Activated T-cell treated with anti-CD3 and anti-CD28 coated beads, Interleukin-2, amount 50 U/mL, for 72 hours (primary cell): ENCODE measurements at places on chromosomes 7 and 10. TPM values are rescaled to one million over a fixed set of nuclear protein-coding genes. Genes with fewer than 3 reads are reported as not detected.

DNA sequence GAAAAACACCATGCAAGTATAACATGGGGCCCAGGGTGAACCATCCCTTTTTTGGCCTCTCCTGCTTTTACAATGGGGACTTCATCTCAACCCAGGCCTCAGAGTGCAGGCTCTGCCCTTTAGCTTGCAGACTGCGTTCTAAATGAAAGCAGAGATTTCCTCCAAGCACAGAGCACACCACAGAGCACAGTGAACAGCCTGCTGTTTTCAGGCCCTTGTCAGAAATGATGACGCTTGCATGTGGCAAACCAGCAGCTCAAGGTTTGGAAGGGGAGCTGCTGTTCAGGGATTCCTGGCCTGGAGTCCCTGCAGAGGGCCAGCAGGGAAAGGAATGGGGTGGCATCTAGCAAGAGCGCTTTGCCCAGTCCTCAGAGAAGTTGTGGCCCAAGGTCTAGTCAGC is 167.3 kb upstream of the CDCA7L start:
- peaks cover 12% of the 10 kb centered on the region for H3K4me1 ChIP-seq
- no peak for DNase-seq
- peaks cover 7% of the 10 kb centered on the region for H3K27me3 ChIP-seq
- no peak overlapping the region for H3K27ac ChIP-seq
- no peaks in the 10 kb centered on the region for H3K36me3 ChIP-seq

- H3K36me3 ChIP-seq, result peaks cover 4% of the 10 kb centered on the region
- H3K27me3 ChIP-seq, result no peaks in the 10 kb centered on the region
- peak overlapping the region; percentile 98 for H3K27ac ChIP-seq
- peaks cover 66% of the 10 kb centered on the region for H3K4me1 ChIP-seq
- DNase-seq, result no peak
Measured at GRCh38 chr10:119211176-119211575, 3.8 kb downstream of the GRK5 start.

- H3K36me3 ChIP-seq, result no peaks in the 10 kb centered on the region
- no peaks in the 10 kb centered on the region for H3K27me3 ChIP-seq
- no peak overlapping the region for H3K27ac ChIP-seq
- no peak for DNase-seq
- no peak overlapping the region for H3K4me3 ChIP-seq
- H3K4me1 ChIP-seq, result no peaks in the 10 kb centered on the region
Measured at GRCh38 chr7:133382775-133383559, 130.1 kb downstream of the EXOC4 start.

DNA sequence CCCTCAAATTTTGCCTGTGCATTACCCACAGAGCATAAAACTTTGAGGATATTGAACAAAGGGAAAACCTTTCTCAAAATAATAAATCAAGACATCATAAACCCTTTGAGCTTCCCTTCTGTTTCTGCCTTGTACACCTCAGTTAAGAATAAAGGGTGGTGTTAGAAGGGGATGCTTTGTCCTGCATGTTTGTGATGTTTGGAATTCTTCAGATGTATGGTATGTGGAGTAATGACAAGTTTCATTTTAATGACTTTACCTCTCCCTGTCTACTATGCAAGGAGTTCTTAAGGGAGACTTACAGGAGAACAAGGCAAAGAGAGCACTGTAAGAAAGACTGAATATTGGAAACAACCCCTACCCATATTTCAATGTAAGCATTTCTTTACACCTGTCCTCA is 99.2 kb downstream of the HECW1 start:
- no peaks in the 10 kb centered on the region for H3K4me1 ChIP-seq
- H3K4me3 ChIP-seq, result no peak overlapping the region
- H3K27ac ChIP-seq, result no peak overlapping the region
- no peaks in the 10 kb centered on the region for H3K36me3 ChIP-seq
- H3K27me3 ChIP-seq, result peaks cover 13% of the 10 kb centered on the region
- DNase-seq, result no peak

DNA sequence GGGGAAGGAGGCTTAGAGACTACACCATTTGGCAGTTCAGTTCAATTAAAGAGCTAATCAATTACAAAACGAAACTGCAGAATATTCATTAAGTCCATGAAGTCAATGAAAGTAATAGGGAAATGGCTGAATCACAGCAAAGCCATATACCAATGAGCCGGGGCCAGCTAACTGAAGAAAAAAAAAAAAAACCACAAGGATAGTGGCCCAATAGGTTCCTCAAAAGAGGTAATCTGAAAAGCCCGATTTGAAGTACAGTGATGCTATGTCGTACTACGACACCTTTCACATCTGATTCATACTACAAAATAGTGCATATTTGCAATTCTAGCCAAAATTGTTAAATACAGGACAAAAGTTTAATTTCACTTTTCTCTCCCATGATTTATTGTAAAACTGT is 2.5 kb downstream of the ARHGAP12 start:
- peaks cover 72% of the 10 kb centered on the region for H3K4me1 ChIP-seq
- peaks cover 4% of the 10 kb centered on the region for H3K36me3 ChIP-seq
- no peak overlapping the region for H3K27ac ChIP-seq
- DNase-seq, result no peak

DNA sequence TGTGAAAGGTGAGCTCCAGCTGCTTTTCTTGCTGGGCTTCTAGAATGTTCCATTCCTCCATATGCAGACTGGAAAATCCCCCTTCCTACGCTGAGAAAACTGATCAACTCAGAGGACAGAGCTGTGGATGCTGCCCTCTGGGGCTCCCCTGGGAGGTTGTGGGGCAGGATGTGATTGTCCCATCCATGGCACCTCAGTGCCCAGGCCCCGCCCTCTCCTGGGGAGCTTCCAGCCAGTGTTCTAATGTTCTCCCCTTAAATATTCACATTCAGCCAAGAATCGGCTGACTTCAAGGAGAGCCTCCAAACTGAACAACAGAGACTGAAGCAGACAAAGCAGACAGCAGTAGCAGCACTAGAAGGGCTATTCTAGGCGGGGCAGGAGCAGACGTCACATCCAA is 55.0 kb downstream of the RAMP3 start:
- no peaks in the 10 kb centered on the region for H3K4me1 ChIP-seq
- H3K27me3 ChIP-seq, result peaks cover 80% of the 10 kb centered on the region
- H3K27ac ChIP-seq, result no peak overlapping the region
- no peak for DNase-seq

DNA sequence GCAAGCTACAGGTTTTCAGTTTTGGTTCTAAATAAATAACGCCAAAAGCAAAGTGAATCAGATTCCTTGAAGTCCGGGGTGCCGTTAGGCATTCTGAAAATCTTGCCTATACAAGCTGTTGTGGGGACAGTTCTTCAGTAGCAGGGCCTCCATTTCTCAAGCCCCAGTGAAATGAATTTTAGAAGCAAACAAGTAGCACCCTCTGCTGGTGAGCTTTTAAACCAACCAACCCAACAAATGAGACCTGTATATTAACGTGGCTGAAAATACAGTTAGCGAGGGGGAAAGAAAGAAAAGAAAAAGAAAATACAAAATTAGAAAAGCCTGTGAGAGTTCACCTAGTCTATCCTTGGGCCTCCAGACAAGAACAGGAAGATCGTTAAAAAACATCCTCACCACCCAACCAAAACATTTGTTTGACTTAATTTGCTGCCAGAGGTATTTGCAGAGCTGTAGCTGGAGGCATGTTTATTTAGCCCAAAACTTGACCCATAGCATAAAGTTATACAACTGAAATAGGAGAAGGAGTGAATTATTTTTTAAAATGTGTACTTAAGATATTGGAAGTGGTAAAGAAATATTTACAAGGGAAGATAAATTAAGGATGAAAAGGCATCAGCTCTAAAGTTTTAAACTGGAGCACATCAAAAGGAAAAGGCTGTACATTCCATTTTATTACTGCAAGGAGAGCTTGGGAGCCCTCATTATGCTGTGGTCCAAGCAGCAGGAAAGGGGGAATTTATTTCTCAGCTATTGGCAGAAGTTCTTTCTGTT is 98.9 kb downstream of the DYNC1I1 start:
- peaks cover 27% of the 10 kb centered on the region for H3K27me3 ChIP-seq
- peak; percentile 6 for DNase-seq
- no peak overlapping the region for H3K27ac ChIP-seq
- H3K4me3 ChIP-seq, result no peak overlapping the region
- H3K36me3 ChIP-seq, result no peaks in the 10 kb centered on the region

The FGFBP3 gene
- 1.1 TPM for total RNA-seq

- peaks cover 5% of the 10 kb centered on the region for H3K36me3 ChIP-seq
- H3K27me3 ChIP-seq, result peaks cover 44% of the 10 kb centered on the region
- peak overlapping the region; percentile 53 for H3K4me3 ChIP-seq
- H3K4me1 ChIP-seq, result peaks cover 22% of the 10 kb centered on the region
- no peak for DNase-seq
Measured at GRCh38 chr7:1591876-1592275, 22.0 kb upstream of the PSMG3 start.

GRCh38 chr10:31959461-31960173 is 31.0 kb upstream of the ARHGAP12 start:
- no peak overlapping the region for H3K27ac ChIP-seq
- no peak for DNase-seq
- H3K27me3 ChIP-seq, result no peaks in the 10 kb centered on the region
- peaks cover 32% of the 10 kb centered on the region for H3K4me1 ChIP-seq

GRCh38 chr7:49023345-49024328 is 99.3 kb downstream of the CDC14C start:
- no peak overlapping the region for H3K27ac ChIP-seq
- H3K36me3 ChIP-seq, result no peaks in the 10 kb centered on the region
- DNase-seq, result no peak
- no peaks in the 10 kb centered on the region for H3K27me3 ChIP-seq

The PROSER2 gene
- total RNA-seq, result 1.1 TPM

The KNDC1 gene
- total RNA-seq, result 1.2 TPM

DNA sequence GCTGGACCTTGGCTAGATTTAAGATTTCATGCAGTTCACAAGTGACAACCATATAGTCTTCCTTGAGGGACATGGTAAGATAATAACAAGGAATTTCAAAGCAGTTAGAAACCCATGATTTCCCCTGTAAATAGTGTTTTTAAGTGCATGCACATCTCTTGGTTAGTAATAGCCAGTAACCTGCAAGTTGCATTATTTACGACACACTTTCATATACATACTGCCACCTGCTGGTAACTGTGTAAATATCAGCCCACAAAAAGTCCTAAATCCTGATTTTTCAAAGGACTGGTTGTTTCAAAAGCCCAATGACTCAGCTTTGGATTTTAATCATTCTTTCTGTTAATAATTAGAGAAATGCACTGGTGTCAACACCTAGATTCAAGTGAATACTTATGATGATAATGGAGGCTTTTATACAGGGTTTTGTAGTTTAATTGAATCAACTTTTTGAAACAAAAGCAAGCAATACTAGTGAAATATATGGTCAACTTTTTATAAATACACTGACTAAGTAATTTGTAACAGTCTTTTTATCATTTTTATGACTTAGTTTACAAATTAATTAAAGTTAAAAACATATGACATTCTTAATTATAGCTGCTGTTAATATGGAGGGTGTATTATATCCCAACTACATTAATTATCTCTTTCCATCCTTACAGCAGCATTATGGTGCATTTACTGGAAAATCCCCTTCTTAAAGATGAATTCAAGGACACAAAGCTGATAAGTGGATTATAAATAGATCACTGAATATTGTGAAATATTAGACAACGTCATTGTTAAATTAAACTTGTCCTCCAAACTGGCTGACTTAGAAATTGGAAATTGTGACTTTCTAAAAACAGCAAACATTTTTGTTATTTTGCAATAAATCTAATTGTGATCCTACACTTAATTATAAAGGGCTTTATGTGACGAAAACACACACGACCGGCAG is 367.7 kb upstream of the SEMA3D start:
- H3K27me3 ChIP-seq, result no peaks in the 10 kb centered on the region
- no peaks in the 10 kb centered on the region for H3K4me1 ChIP-seq
- peak; percentile 7 for DNase-seq
- H3K36me3 ChIP-seq, result no peaks in the 10 kb centered on the region

DNA sequence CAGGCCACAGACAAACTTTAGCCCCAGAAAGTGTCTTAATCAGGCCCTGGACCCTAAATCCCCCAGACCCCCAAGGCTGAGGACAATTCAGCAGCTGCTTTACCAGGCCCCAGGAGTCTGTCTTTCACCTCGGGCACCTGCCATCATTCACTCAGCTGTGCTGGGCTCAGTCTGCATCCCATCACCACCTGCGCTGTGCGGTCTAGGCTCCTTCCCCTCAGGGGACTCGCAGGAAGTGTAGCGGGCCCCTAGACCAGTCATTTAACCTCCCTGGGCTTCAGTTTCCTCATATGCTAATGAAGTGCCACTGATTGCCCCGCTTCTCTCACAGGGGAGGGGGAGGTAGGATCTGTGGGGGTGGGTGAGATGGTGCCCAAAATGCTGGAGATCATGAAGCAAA is 76.4 kb upstream of the ZMIZ1 start:
- no peaks in the 10 kb centered on the region for H3K36me3 ChIP-seq
- H3K27me3 ChIP-seq, result peaks cover 4% of the 10 kb centered on the region
- peaks cover 12% of the 10 kb centered on the region for H3K4me1 ChIP-seq
- H3K4me3 ChIP-seq, result no peak overlapping the region

The ITGA8 gene
- total RNA-seq, result not detected

GRCh38 chr10:71974489-71975021 is 10.4 kb downstream of the CHST3 start:
- H3K4me3 ChIP-seq, result peak overlapping the region; percentile 27
- no peaks in the 10 kb centered on the region for H3K36me3 ChIP-seq
- no peak overlapping the region for H3K27ac ChIP-seq
- DNase-seq, result peak; percentile 69
- H3K27me3 ChIP-seq, result no peaks in the 10 kb centered on the region

GRCh38 chr7:131919920-131920709 is 363.7 kb upstream of the PODXL start:
- H3K27me3 ChIP-seq, result peaks cover 6% of the 10 kb centered on the region
- H3K4me1 ChIP-seq, result no peaks in the 10 kb centered on the region
- H3K36me3 ChIP-seq, result no peaks in the 10 kb centered on the region

GRCh38 chr7:16801111-16801542 is 3.7 kb downstream of the AGR2 start:
- H3K27me3 ChIP-seq, result peaks cover 9% of the 10 kb centered on the region
- H3K4me1 ChIP-seq, result no peaks in the 10 kb centered on the region
- no peak for DNase-seq
- no peak overlapping the region for H3K27ac ChIP-seq
- no peaks in the 10 kb centered on the region for H3K36me3 ChIP-seq
- H3K4me3 ChIP-seq, result no peak overlapping the region

DNA sequence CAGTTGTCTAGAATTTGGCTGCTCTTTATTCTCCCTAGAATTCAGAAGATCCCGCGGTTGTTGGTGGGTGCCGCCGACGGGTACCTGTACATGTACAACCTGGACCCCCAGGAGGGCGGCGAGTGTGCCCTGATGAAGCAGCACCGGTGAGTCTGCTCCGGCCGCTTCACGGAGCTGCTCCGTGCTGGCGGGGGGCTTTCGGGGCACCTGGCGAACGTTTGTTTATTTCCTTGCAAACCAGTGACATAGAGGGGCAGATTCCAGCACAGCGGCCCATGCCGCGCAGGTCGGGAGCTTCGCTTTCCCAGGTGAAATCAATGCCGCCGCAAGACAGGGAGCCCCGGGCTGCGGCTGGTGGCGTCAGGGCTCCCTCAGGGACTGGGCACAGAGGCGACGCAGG is 38.0 kb downstream of the WIPI2 start:
- DNase-seq, result no peak
- H3K27ac ChIP-seq, result no peak overlapping the region
- no peak overlapping the region for H3K4me3 ChIP-seq
- peaks cover 31% of the 10 kb centered on the region for H3K4me1 ChIP-seq
- H3K36me3 ChIP-seq, result peaks cover 28% of the 10 kb centered on the region

The NRG3 gene
- total RNA-seq, result not detected

The CFAP46 gene
- 0.26 TPM for total RNA-seq

GRCh38 chr10:132229834-132230556 is 43.2 kb downstream of the DPYSL4 start:
- H3K4me3 ChIP-seq, result peak overlapping the region; percentile 84
- peak; percentile 38 for DNase-seq
- peak overlapping the region; percentile 22 for H3K27ac ChIP-seq
